Left colon (tissue), 2 donors: ENCODE measurements at places on chromosomes 12 and 14. TPM values are rescaled to one million over a fixed set of nuclear protein-coding genes. Genes with fewer than 3 reads are reported as not detected.

The P2RX7 gene
- 2.4 TPM for total RNA-seq

GRCh38 chr12:3896356-3896755 is 23.2 kb upstream of the PARP11 start:
- no peak for DNase-seq

The SERPINA10 gene
- 0.18 TPM for total RNA-seq

The MIA2 gene
- total RNA-seq: 52.4 TPM

DNA sequence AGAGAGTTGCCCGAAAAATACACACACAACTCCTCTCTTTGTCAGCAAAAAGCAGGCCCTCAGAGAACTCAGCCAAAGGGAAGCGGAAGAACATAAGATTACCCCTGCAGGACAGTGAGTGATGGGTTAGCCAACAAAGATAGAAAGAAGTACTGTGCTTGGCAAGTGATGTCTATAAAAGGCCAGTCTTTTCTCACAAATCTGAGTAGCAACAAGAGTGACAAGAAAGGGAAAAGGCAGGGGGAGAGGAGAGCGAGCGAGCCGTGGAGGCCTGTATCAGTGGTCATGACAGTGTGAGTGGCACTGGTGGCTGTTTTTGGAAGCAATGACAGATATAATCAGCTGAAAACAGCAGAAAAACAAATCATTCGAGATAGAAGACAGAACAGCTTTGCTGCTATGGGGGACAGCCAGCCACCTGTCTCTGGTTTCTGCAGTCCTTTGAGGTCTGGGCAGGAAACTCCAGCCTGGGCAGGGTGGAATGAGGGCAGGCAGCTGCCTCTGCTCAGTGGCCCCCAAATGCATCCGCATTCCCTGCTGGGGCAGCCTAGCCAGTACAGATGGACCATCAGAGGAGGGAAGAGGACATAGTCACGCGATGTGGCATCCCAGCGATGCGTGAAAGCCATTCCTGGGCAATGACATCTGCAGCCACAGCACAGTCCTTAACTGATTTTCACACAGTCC is 74.7 kb downstream of the TRIM9 start:
- DNase-seq: no peak

The PAX9 gene
- total RNA-seq: 0.24 TPM

GRCh38 chr14:89293314-89293916 is 123.6 kb downstream of the FOXN3 start:
- DNase-seq: no peak

The SLC24A4 gene
- total RNA-seq: 0.09 TPM

DNA sequence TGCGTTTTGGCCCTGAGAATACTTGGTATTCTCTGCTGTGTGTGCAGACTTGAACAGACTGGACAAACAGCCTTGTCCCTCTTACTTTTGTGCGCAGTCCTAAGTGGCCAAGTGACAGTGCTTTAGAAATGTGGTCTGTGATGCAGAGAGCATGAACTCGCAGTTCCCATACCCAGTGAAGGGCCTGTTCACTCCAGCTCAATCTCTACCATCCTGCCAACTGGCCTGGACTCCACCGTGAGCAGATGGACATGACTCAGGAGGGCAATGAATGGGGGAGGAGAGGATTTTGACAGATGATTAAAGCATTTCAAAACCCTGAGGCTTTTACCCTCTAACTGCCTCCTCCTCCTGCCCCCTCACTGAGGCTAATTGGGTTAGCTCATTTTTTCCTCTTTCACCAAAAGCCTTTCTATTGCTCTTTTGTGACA is 62.5 kb upstream of the PYGL start:
- DNase-seq: no peak

DNA sequence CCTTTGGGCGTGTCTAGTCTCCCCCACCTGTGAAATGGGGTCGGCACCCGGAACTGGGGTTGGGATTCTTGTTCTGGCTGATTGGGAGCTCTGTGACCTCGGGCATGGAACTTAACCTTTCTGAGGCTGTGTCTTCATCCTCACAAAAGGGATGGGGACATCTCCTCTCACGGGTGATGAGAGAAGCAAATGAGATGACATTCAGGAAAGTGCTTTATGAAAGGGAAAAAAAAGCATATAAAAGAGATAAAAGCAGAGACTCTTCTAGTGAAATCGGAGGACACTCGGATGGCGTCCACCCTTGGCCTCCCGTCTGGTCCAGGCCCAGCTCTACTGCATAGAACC is 98.9 kb downstream of the LRRC74A start:
- DNase-seq: no peak

DNA sequence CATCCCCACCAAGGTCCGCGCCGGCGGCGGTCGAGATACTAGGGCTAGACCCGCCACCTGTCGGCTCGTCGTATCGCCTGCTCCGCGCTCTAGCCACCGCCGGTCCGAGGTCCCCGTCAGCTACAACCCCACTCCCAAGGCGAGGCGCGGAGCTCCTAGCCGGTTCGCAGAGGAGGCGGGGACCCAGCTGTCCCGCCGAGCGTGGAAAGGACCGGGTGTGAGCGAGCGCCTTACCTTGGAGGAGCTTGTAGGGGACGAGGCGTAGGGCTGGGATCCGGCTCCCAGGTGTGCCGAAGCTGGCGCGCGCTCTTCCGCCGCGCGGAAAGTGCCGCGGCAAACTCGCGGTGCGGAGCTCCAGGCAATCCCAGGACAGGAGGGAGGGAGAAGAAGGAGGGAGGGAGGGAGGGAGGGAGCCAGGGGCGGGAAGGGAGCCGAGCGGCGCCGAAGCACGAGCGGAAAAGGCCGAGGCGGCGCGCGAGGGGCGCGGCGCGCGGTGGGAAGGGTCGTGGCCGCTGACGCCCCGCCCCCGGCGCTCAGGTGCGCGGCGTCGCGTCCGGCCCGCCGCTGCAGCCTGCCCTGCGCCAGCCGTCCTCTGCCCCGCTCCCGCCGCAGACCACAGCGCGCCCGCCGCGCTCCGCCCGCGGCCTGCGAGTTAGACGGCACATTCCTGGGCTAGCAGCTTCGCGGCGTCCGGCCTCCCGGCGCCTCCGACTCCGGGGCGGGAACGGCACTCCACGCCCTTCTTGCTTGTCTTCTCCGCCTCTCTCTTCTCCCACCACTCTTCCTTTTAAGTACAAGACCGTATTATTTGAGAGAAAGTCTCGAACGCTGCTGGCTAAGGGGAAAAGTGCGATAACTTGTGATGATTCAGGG is at the start of gene PAWR:
PAWR (minus strand) TSS at position 327 of the 873 bp plus-strand sequence. CDS start 720 bp downstream, outside the sequence.
- peak; percentile 87 for DNase-seq

The POTEG gene
- total RNA-seq: not detected

The SLCO1B1 gene
- total RNA-seq: not detected

GRCh38 chr14:68145036-68145435 is 325.5 kb downstream of the RAD51B start:
- peak; percentile 20 for DNase-seq

The PIK3C2G gene
- total RNA-seq: 0.56 TPM

DNA sequence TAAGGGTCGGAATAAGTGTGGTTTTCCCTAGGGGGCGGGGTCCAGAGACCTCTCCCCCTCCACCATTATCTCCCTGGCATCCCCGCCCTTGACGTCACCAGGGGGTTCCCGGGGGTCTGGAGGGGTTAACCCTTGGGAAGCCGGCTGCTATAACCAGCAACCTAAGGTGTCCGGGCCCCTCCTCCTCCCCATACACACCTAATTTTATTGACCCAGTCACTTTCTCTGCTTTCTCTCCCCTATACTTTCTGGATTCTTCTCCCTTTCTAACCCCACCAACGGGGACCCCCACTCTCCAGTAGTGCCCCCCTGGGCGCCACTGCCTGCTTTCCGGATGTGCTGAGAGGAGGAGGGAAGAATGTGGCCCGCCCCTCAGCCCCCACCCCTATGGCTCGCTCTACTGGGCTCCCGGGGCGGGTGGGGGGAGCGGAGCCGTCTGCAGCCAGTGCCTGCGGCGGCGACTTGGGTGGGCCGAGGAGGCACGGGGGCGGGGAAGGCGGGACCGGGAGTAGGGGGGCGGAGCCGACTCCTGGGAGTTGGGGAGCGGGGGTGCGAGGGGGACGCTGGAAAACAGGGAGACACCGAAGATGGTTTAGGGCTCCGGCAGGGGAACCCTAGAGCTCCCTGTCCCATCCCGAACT is 1.8 kb downstream of the GLI1 start:
- peak; percentile 73 for DNase-seq

The DTX1 gene
- total RNA-seq: 1.2 TPM

DNA sequence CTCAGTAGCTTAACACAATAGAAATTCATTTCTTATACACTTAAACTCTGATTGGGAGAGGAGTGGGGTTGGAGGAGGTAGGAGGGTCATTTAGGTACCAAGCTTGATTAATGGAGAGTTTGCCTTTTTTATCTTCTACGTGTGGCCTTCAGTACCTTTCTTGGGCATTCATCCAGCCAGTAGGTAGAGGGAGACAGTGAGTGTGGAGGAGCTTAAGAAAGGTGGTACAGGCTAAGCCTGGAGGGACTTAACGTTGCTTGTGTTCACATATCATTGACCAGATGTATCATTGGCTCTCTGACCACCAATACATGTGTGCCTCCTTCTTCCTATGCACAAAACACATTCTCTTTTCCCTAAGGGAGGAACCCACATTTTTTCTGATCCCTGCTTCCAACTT is 232.9 kb upstream of the CRY1 start:
- no peak for DNase-seq
